Esophagus muscularis mucosa (tissue), 4 donors: ENCODE measurements at places on chromosomes 5 and 9. TPM values are rescaled to one million over a fixed set of nuclear protein-coding genes. Genes with fewer than 3 reads are reported as not detected.

Gene GNA14
- 9.4 TPM for total RNA-seq

Gene PCDHGC5
- total RNA-seq: 1.5 TPM

Gene SLC25A2
- 0.23 TPM for total RNA-seq

Gene SLCO6A1
- not detected for total RNA-seq

Gene CSF1R
- 51.7 TPM for total RNA-seq

Gene TAS2R1
- total RNA-seq: not detected

DNA sequence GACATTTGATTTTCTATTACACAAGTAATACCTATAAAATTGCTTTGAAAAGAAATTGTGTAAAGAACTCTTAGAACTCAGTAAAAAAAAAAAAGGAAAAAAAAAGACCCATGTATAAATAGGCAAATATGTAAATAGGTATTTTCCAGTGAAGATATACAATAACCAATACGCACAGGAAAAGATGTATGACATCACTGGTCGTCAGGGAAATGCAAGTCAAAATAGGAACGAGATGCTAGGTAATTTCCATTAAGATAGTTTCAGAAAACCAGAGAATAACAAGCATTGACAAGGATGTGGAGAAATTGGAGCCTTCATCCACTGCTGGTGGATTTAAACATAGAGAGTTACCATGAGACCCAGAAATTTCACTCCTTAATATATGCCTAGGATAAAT, 708.8 kb downstream of the MTRR start:
- H3K27ac ChIP-seq: no peak overlapping the region
- H3K27me3 ChIP-seq: no peaks in the 10 kb centered on the region
- no peak for DNase-seq
- H3K36me3 ChIP-seq: no peaks in the 10 kb centered on the region

GRCh38 chr5:165015547-165015946, 1510.1 kb downstream of the MAT2B start:
- no peaks in the 10 kb centered on the region for H3K27me3 ChIP-seq
- no peaks in the 10 kb centered on the region for H3K36me3 ChIP-seq
- H3K27ac ChIP-seq: no peak overlapping the region
- DNase-seq: no peak
- no peaks in the 10 kb centered on the region for H3K4me1 ChIP-seq
- H3K4me3 ChIP-seq: no peak overlapping the region

DNA sequence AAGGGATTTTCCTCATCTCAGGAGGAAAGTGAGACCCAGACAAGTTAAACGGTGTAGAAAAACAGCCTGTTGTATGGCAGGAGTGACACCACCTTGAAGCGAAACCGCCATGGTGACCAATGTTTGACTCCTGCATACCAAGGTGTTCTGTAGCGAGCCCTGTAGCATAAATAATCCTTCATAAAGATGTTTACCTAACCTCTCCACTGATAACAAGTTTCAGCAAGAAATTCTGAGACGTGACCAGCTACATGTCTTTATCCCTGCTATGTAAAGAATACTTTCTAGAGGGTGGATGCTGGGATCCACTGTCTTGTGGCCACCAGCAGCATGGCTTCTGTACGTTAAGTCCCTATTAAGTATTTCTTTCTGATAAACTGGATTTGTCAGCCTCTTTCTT, 148.1 kb downstream of the MPDZ start:
- H3K27me3 ChIP-seq: no peaks in the 10 kb centered on the region
- peaks cover 65% of the 10 kb centered on the region for H3K36me3 ChIP-seq
- no peak overlapping the region for H3K4me3 ChIP-seq

DNA sequence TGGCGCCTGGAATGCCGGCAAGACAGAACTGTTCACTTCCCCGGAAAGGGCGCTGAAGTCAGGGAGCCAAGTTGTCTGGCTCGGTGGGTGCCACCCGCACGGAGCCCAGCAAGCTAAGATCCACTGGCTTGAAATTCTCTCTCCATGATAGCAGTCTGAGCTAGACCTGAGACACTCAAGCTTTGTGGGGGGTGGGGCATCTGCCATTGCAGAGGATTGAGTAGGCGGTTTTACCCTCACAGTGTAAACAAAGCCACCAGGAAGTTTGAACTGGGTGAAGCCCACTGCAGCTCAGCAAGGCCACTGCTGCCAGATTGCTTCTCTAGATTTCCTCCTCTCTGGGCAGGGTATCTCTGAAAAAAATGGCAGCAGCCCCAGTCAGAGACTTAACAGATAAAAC, 277.4 kb downstream of the SLCO4C1 start:
- H3K27me3 ChIP-seq: no peaks in the 10 kb centered on the region
- H3K36me3 ChIP-seq: no peaks in the 10 kb centered on the region
- H3K27ac ChIP-seq: no peak overlapping the region
- no peak overlapping the region for H3K4me3 ChIP-seq
- no peak for DNase-seq

DNA sequence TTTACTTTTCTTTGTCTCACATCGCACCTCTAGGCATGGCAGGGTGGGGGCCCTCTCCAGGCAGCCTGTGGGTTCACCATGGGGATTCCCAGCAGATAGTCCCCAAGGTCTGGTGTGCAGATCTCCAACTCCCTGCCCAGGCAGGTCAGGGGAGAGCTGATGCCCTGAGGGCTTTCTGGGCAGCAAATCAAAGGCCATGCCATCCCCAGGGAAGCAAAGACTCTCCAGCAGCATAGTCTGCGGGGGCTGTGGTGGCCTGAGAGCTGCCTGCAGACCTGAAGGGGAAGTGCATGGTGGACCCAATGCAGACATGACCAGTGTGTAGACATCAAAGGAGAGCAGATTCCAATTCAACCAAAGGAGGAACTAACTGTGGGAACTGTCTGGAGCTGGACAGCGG, 7.7 kb downstream of the NEURL1B start:
- no peak for DNase-seq
- peaks cover 89% of the 10 kb centered on the region for H3K4me1 ChIP-seq
- no peaks in the 10 kb centered on the region for H3K27me3 ChIP-seq
- no peaks in the 10 kb centered on the region for H3K36me3 ChIP-seq
- H3K27ac ChIP-seq: peak overlapping the region; percentile 95

- no peak overlapping the region for H3K4me3 ChIP-seq
- H3K27ac ChIP-seq: no peak overlapping the region
- H3K4me1 ChIP-seq: no peaks in the 10 kb centered on the region
- no peaks in the 10 kb centered on the region for H3K36me3 ChIP-seq
- no peaks in the 10 kb centered on the region for H3K27me3 ChIP-seq
Observed at GRCh38 chr9:138073408-138073807, 195.8 kb downstream of the CACNA1B start.

- no peak overlapping the region for H3K4me3 ChIP-seq
- no peaks in the 10 kb centered on the region for H3K27me3 ChIP-seq
- DNase-seq: no peak
- no peak overlapping the region for H3K27ac ChIP-seq
- no peaks in the 10 kb centered on the region for H3K36me3 ChIP-seq
Observed at GRCh38 chr5:126301056-126301455, 122.2 kb upstream of the GRAMD2B start.

DNA sequence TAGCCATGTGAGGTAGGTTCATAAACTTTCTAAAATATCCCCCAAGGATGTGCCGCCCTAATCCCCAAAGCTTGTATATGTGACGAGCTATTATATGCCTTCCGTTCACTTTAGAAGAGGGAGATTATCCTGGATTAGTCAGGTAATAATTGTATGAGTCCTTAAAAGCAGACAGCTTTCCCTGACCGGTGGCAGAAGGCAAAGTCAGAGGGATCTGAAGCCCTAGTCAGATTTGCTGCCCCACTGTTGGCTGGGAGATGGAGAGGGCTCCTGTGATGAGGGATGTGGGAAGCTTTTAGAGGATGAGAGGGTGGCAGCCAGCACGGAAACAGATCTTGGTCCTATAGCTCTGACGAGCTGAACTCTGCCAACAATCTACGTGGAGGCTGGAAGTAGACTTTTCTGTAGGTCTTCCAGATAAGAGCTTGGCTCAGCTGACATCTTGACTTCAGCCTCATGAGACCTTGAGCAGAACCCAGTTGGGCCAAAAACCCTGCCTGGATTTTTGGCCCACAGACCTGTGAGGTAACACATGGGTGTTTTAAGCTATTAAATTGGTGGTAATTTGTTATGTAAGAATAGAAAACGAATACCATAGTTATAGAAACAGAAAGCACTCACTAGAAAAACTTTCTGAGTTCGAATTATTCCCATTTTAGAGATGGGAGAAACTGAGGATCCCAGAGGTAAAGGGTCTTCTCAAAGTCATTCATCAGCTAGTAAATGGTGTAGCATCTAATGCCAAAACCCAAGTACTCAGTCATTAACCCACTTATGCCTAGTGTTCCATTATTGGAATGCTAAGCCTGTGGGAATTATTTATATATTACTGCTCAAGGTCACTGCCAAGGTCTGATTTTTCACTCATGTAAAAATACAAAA, 48.9 kb downstream of the SH3PXD2B start:
- H3K27ac ChIP-seq: peak overlapping the region; percentile 92
- H3K27me3 ChIP-seq: no peaks in the 10 kb centered on the region
- H3K36me3 ChIP-seq: peaks cover 8% of the 10 kb centered on the region
- peaks cover 52% of the 10 kb centered on the region for H3K4me1 ChIP-seq

GRCh38 chr9:104961701-104962359, 33.9 kb upstream of the ABCA1 start:
- no peak overlapping the region for H3K4me3 ChIP-seq
- no peaks in the 10 kb centered on the region for H3K36me3 ChIP-seq
- no peak overlapping the region for H3K27ac ChIP-seq
- no peaks in the 10 kb centered on the region for H3K27me3 ChIP-seq
- H3K4me1 ChIP-seq: no peaks in the 10 kb centered on the region

GRCh38 chr9:16293610-16294009, 576.9 kb downstream of the BNC2 start:
- no peak for DNase-seq
- H3K4me1 ChIP-seq: peaks cover 10% of the 10 kb centered on the region
- no peak overlapping the region for H3K4me3 ChIP-seq
- H3K36me3 ChIP-seq: no peaks in the 10 kb centered on the region
- H3K27me3 ChIP-seq: no peaks in the 10 kb centered on the region

DNA sequence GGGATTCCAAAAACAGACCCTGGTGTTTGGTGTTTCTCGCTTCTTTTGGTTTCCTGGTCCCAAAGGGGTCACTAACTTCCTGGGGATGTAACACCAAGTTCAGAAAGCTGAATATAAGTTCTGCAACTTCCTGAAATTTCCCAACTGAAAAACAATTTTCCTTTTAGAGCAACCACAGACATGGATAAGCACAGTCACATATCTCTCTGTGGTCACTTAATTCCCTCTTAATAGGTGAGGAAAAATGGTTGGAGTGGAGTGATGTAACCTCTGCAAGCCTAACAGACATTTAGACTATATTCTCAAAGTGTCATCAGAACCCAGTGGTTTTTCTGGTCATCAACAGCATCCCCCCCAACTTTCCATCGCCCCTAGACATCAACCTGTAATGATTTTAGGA, 135.3 kb downstream of the PRELID2 start:
- H3K36me3 ChIP-seq: no peaks in the 10 kb centered on the region
- no peaks in the 10 kb centered on the region for H3K27me3 ChIP-seq
- no peak overlapping the region for H3K27ac ChIP-seq
- no peak for DNase-seq

DNA sequence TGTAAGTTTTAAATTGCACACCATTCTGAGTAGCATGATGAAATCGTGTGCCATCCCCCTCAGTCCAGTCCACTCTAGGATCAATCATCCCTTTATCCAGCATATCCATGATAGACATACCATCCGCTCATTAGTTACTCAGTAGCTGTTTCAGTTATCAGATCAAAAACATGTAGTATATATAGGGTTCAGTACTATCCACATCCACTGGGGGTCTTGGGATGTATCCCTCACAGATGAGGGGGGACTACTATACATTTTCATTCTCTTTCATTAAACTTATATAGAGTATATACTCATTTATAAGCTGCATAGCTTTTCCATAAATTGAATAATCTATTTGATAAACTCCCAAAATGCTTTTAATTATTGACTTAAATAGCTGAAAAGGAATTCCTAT, 67.6 kb downstream of the MEIKIN start:
- H3K27ac ChIP-seq: no peak overlapping the region
- no peak for DNase-seq
- no peaks in the 10 kb centered on the region for H3K27me3 ChIP-seq
- no peak overlapping the region for H3K4me3 ChIP-seq

- H3K27me3 ChIP-seq: no peaks in the 10 kb centered on the region
- peaks cover 12% of the 10 kb centered on the region for H3K4me1 ChIP-seq
- no peaks in the 10 kb centered on the region for H3K36me3 ChIP-seq
- no peak overlapping the region for H3K27ac ChIP-seq
- H3K4me3 ChIP-seq: no peak overlapping the region
- DNase-seq: no peak
Observed at GRCh38 chr5:9365512-9365911, 180.4 kb downstream of the SEMA5A start.

DNA sequence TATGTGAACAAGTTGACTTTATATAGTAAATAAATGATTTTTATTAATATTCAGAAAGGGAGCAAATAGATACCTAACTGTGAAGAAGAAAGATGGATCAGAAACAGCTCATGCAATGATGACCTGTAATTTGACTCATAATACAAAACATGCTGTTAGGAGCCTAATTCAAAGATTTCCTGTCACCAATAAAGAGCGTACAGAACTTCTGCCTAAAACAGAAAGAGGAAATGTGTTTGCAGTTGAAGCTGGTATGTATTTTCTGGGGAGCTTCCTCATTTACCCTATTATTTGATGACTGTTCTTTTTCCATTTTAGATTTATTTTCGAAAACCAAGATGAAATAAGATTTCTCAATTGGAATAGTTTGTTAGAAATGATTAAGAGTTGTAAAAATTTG, 11.4 kb downstream of the YTHDC2 start:
- H3K27ac ChIP-seq: no peak overlapping the region
- no peaks in the 10 kb centered on the region for H3K27me3 ChIP-seq
- H3K4me1 ChIP-seq: peaks cover 26% of the 10 kb centered on the region
- H3K36me3 ChIP-seq: no peaks in the 10 kb centered on the region
- DNase-seq: no peak
- H3K4me3 ChIP-seq: no peak overlapping the region

- peaks cover 48% of the 10 kb centered on the region for H3K36me3 ChIP-seq
- H3K4me3 ChIP-seq: peak overlapping the region; percentile 79
- H3K27me3 ChIP-seq: no peaks in the 10 kb centered on the region
- peak overlapping the region; percentile 79 for H3K27ac ChIP-seq
Observed at GRCh38 chr5:179795863-179796833, 2.4 kb downstream of the LTC4S start.

DNA sequence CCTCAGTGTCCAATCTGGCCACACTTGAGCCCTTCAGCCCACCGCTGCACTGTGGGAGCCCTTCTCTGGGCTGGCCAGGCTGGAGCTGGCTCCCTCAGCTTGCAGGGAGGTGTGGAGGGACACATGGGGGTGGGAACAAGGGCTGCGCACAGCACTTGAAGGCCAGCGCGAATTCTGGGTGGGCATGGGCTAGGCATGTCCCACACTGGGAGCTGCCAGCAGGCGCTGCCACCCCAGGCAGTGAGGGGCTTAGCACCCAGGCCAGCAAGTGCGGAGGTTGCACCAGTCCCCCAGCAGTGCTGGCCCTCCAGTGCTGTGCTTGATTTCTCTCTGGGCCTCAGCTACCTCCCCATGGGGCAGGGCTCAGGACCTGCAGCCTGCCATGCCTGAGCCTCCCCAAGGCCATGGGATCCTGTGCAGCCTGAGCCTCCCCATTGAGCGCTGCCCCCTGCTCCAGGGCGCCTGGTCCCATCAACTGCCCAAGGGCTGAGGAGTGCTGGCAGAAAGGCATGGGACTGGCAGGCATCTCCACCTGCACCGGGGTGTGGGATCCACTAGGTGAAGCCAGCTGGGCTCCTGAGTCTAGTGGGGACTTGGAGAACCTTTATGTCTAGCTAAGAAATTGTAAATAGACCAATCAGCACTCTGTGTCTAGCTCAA, 148.2 kb downstream of the EMB start:
- DNase-seq: no peak
- no peaks in the 10 kb centered on the region for H3K27me3 ChIP-seq
